AG09309 (cell line): ENCODE measurements at places on chromosomes 6 and 20.

DNA sequence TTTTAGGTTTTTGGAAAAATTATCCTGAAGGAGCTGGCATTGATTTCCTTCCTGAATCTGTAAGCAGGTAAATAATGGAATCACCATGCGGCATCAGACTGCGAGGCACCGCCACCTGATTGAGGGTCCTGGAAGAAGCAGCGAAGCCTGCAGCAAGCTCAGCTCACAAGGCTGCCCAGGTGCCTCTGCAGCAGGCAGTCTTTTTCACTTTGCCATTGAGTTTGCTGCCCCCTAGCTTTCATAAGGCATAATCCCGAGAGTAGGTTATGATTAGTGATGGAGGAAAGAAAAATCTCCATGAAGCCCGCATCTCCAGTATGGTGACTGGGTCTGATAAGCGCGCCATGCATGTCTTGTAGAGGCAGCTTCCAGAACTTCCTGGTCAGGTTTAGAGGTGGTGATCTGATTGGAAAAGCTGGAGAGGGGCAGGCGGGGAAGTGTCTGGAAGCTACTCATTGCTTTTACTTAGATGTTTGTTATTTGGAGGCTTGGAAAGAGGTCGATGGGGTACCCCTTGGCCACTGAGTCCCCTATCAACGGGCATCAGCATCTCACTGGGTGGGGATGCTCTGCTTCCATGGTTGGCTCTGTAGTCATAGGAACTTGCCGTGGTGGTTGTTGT lies 26.7 kb downstream of the IYD start:
- DNase-seq, result no peak

DNA sequence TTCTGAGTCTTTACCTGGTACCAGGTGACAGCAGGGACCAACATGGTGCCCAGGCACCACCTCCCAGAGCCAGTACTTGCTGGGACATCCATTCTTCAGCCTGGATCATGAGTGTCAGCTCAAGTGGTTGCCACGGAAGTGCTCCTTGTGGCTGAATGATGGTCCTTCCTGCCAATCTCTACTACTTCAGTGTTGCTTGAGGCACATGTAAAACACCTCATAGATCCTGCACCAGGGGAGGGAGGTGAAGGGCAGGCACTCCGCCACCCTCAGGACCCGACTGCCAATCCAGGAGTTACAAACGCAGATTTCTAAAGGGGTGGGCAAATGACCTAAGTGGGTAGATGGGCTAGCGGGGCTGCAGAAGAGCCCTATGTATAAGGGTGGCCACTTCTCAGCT lies 226.0 kb downstream of the PREX1 start:
- no peak for DNase-seq

DNA sequence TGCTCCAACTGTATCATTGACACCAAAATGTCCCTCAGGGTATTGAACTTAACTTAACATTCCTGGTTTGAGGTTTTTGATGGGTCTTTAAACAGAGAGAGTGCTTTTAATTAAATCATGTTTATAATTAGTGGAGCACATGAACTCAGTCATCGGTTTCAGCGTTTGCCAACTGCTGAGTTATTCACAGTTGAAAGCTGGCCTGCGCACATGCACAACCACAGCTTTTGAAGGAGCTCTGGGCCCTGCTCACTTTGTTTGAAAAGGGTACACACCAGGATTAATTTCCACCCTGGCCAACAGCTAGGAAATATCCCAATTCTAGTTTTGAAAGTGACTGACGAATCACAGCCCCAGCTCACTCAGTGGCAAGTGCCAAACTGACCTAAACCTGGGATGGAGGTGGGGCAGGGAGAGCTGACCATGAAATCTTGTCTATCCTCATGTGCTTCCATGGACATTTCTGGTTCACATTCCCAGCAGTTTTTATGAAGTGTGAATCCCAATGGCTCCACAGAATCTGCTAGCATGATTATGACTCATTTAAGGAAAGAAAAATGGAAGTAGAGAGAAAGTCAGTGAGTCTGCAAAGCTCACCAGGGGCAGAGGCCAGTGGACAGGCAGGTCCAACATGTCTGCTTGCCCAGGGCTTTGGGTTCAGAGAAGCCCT lies 247.8 kb downstream of the FNDC1 start:
- DNase-seq, result no peak

DNA sequence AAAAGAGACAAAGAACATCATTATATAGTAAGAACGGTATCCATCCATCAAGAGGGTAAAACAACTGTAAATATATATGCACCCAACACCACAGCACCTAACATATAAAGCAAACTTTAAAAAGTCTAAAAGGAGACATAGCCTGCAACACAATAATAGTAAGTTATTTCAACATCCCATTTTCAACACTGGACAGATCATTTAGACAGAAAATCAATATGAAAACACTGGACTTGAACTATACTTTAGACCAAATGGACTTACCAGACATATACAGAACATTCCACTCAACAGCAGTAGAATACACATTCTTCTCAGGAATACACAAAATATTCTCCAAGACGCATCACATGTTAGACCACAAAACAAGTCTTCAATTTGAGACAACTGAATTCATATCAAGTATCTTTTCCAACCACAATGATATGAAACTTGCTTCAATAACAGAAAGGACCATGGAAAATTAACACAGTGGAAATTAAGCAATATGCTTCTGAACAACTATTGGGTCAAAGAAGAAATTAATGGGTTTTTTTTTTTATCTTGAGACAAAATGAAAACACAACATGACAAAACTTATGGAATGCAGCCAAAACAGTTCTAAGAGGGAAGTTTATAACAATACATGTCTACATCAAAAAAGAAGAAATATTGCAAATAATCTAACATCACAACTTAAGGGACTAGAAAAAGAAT lies 23.9 kb upstream of the ASF1A start:
- no peak for DNase-seq

DNA sequence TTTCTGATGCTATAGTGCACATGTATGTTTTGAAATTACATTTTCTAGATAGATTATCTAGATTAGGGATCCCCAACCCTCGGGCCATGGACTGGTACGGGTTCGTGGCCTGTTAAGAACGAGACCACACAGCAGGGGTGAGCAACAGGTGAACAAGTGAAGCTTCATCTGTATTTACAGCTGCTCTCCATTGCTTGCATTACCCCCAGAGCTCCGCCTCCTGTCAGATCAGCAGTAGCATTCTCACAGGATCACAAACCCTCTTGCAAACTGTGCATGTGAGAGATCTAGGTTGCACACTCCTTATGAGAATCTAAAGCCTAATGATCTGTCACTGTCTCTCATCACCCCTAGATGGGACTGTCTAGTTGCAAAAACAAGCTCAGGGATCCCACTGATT lies 10.4 kb downstream of the CEP57L1 start:
- no peak for DNase-seq

DNA sequence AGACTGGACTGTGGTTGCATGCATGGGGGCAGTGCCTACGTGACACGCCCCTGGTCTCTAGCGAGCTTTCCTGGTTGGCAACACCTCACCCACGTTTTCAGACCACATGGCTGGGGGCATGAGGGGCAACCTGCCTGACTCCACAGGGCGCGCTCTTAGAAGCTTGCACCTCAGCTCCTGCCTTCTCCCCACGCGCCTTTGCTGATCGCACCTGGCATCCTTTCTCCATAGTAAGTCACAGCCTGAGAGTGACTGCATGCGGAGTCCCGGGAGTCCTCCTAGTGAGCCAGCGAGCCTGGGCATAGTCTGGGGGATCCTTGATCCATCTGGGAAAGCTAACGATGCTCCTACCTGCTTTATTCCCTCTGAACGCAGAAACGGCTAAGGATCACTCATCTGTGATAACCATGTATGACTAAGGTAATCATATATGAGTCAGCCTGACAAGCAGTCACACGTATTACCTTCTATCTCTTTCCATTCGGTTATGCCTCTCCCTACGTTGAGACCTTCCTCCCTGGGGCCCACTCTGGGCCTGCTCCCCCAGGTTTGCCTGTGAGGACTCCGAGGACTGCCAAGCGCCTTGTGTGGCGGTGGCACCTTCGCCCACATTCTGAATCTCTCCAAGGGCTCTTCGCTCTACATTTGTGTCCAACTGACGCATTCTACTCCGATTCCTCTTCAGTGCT lies 4.5 kb downstream of the TCFL5 start:
- no peak for DNase-seq

DNA sequence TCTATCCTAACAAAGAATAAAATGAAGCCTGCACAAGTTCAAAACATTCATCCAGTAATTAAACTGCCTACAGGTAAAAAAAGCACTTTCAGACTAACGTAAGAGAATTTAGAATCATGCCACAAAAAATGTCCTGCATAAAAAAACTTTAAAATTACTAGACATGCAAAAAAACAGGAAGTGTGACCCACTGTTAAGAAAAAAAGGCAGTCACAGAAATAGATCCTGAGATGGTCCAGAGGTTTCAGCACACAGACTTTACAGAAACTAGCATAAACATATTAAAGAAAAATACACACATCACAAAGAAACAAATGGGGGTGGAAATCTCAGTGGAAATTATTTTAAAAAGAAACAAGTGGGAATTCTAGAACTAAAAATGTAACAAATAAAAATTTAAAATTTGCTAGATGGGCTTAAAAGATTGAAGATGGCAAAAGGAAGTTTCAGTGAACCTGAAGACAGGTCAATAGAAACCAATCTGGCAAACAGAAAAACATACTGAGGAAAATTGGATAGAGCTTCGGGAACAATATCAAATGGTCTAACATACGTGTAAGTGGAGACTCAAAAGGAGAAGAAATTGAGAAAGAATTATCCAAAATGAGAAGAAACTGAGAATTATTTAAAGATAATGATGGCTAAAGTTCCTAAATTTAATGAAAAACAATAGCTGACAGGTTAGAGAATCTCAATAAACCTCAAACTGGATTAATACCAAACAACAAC lies 3.4 kb upstream of the ZNF133 start:
- DNase-seq, result no peak

GRCh38 chr20:17622086-17622850 lies 52.4 kb downstream of the DSTN start:
- DNase-seq, result no peak

DNA sequence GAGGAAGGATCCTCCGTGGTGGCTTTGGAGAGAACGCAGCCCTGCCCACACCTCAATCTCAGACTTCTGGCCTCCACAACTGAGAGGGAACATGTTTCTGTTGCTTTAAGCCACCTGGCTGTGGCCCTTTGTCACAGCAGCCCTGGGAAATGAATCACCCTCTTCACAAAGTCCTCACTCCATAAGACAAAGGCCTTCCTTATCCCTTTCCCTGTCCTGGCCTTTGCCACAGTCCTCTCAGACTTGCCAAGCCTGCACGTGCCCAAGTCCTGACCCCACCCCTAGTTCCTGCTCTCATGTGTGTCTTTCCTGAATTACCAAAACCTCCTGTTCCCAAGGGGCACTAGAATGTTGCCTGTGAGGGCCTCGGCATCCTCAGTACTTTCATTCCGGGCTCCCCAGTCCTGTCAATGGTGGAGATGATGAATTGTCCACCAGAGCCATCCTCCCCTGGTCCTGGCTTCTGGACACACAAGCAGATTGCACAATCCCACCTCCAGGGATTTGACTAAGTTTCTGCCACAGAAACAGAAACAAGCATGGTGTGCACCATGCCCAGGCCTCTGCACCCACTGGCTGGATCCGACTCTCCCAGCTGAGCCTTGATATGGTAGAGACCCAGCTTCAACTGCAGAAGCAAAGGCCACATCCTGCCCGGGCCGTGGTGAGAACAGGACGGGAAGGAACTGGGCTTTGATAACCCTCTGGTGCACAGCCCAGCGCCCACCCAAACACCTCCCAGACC lies 232.6 kb upstream of the PDE10A start:
- no peak for DNase-seq

GRCh38 chr6:33927616-33928015 lies 123.8 kb upstream of the MLN start:
- peak; percentile 61 for DNase-seq

- no peak for DNase-seq
These were observed 35.7 kb downstream of the IGF2R start for GRCh38 chr6:160004419-160005175.
